CD4-positive, alpha-beta T cell treated with Interleukin-6 for 4 hours (primary cell): ENCODE measurements at places on chromosomes 1 and 21.
A peak's percentile ranks its signal among the peaks of the same experiment; 100 is the strongest.

- no peak for DNase-seq
Observed at GRCh38 chr1:53165408-53165961, 23.0 kb upstream of the SLC1A7 start.

- DNase-seq = no peak
Observed at GRCh38 chr1:11151826-11152612, 37.1 kb upstream of the ANGPTL7 start.

- no peak for DNase-seq
Observed at GRCh38 chr21:28518630-28519029, 474.0 kb downstream of the LTN1 start.

GRCh38 chr1:81554108-81554507, 246.6 kb upstream of the ADGRL2 start:
- DNase-seq = no peak

DNA sequence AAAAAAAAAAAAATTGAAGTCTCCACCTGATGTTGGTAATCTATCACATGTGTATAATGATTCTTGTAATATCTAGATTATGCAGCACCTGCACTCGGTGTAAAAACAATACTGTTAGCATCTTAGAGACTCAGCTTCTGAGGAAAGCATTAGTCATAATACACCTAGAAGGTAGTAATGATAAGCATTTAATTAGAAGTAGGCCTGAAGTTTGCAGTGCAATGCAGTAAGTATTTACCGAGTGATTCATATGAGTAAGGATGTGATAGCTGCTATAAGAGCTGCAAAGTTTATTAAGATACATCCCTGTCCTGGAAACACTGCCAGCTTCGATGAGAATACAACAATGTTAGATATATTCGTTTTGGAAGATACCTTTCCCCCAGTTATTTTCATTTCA, 196.4 kb downstream of the GREM2 start:
- no peak for DNase-seq

DNA sequence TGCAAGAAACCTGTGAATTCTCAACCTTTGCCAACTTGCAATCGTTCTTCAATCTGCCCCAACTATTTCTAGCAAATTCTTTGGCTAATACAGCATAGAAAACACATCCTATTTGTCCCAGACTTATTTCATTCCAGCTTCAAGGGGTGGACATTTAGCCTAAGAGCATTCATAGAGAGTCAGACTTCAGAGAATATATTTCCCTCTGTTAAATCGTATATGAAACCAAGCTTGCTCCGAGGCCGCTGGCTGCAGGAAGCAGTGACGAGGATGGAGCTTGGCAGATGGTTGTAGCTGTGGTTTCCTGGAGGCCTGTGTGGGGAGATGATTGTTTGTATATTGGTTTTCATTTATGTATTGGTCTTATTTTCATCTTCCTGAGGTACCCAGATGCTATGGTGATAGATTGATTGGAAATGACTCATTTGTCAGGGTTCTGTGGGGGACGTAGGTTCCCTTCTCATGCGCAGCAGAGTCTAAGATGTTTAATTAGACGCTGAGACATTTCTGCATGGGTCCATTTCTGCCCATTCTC, 26.1 kb downstream of the MAN1C1 start:
- peak; percentile 80 for DNase-seq

- DNase-seq = no peak
Observed at GRCh38 chr1:180136968-180137356, 17.7 kb upstream of the QSOX1 start.

- no peak for DNase-seq
Observed at GRCh38 chr1:45379524-45379923, 39.3 kb upstream of the MUTYH start.

- DNase-seq = no peak
Observed at GRCh38 chr1:202117898-202118371, 4.8 kb upstream of the GPR37L1 start.

- no peak for DNase-seq
Observed at GRCh38 chr1:18123467-18123992, 15.9 kb downstream of the IGSF21 start.

- no peak for DNase-seq
Observed at GRCh38 chr1:191034132-191034531, 556.5 kb upstream of the BRINP3 start.

- DNase-seq = no peak
Observed at GRCh38 chr1:88141499-88142074, 542.5 kb upstream of the PKN2 start.

DNA sequence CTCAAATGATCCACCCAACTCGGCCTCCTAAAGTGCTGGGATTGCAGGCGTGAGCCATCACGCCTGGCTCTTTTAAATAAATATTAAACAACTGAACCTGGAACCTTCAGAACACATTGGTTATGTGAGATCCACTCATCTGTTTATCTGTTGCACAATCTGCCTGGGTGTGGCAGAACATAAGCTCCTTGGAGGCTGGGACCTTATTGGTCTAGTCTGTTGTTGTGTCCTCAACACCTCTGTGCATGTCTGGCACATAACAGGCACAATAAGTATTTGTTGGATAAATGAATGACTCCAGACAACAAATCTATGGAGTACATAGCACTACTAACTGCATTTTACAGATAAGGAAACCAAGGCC, 4.1 kb upstream of the NBL1 start:
- DNase-seq = no peak

DNA sequence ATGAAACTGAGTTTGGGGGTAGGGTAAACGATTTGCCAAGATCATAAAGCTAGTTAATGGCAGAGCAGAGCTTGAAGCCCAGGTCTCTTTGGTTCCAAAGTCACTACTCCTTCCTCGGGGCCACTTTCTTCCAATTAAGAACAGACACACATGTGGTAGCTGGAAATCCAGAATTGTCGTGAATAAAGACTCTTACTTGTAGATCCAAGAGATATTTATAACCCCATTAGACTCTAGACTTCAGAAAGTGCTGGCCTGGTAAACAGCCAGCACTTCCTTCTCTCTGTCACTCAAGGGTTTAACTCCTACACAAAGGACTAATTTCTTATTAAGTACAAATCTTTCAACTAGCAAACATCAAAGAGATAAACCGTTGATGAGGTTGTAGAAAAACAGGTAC, 2.7 kb downstream of the FAM163A start:
- no peak for DNase-seq

DNA sequence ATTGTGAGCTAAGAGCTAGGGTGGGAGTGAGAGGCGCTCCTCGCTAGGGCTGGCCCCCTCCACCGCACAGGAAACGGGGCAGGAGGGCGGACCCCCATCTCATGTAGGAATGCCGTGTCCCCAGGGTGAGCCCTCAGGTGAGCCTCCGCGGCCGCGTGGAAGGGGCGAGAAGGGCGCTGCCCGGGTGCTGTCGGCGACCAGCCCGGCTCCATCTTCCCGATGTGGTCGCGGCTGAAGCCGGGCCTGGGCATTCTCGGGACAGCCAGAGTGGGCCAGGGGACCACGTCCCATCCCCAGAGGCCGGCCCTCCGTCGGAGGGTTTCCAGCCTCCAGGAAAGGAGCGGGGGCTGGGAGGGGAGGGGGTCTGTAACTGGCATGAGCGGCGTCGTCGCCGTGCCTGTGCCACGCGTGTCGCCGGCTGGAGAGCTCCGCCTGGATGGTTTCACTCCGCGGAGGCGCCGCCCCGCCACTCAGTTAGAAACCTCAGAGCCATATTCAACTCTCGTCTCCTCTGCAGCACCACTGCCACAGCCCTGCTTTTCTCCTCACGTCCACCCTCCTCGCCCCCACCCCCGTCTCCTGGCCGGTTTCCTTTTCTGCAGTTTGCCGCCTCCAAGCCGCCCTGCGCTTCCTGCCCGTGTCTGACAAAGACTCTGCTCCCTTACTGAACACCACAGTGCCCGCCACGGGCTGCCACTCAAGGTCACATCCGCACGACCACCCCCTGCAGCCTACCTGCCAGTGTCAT, at the start of gene TMEM269:
Gene TMEM269 (plus strand): TSS at position 46 of the 748 bp plus-strand sequence. CDS start 4,903 bp downstream, outside the sequence.
- DNase-seq = peak; percentile 69

DNA sequence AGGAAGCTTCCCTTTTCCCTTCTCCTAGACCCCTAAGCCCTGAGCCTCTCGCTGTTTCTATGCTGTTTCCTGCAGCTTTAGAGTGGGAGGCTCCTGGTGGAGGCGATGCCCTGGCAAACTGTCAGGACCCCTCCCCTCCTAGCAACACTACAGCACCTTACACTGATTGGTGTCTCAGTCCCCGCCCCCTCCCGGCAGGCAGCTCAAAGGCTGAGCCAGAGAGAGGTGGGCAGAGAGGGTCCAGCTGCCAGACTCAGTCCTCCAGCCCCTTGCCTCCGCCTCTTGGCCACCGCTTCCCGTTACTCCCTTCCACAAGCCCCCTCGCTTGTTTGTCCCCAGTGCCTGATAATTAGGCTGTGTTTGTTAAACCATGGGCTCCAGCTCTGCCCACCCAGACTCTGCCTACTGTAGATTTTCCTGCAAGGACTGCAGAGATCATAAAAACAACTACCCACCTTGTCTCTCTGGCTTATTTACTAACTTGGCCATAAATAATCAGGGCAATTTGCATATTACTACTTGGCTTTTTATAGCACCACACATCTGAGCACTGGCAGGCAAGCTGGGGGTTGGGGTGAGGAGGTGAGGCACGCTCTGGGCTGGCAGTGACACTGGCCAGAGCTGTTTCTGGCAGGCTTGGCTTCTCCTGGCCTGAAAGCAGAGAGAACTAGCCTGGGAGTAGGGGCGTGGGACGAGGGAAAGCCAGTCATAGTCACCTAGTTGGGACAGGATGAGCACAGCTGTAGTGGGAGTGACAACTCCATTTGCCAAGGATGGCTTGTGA, 107.5 kb downstream of the CSMD2 start:
- no peak for DNase-seq

GRCh38 chr1:21012937-21013336, 163.8 kb downstream of the EIF4G3 start:
- no peak for DNase-seq

GRCh38 chr1:57615956-57616355, 192.1 kb upstream of the DAB1 start:
- DNase-seq = no peak

DNA sequence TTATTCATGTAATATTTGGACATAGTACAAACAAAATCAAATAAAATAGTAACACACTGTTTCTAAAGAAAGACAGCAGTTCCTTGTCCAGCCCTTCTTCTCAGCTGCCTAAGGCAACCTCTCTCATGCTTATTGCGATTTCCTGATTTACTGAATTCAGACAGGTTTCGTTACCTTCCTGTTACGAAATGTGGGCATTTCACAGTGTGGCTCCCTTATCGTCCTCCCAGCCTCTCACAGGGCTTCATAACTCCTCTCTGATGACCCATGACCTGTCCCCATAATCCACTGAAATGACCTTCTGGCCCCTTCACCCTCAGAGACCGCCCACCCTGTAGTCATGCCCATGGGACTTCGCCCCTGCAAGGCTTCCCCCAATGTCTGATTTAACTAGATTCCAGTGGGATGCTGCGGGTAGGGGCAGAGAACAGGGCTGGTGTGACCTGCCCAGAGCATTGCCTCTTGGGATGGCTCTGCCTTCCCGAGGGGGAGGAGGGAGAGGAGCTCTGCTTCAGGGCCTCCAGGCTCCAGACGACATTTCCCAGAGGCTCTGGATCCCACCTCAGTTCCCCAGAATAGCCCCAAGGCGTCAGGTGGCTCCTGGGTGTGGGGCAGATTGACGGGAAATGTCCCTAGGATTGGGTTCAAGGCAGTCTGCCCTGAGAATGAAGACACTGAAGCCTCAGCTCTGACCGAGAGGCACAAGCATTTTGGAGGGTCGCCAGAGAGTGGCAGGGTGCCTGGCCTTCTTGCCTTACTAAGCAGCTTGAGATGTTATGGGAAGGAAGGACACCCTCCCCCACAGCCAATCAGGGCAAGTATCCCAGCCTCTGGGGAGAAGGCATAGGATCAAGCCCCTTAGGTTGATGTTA, 20.6 kb downstream of the PADI2 start:
- no peak for DNase-seq

GRCh38 chr1:156833603-156834002, 17.0 kb upstream of the SH2D2A start:
- no peak for DNase-seq

DNA sequence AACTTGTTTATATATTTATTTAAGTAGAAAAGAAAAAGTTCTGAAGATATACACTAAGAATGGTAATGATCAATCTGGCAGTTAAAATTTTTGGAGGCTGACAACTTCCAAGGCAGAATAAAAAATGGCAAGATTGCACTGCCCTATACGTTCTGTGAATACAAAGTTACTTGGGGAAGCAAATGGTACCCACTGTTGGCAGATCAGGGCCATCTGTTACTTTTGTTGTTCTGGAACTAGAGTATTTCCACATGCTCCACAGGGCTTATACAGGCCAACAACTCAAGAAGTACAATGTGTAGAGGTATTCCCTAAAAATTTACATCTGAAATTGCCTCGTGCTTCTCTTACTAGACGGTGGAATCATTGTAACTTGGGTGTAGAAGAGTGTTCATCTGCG, 53.2 kb downstream of the AHCTF1 start:
- DNase-seq = no peak

- DNase-seq = no peak
Observed at GRCh38 chr1:17045634-17046333, 8.0 kb downstream of the SDHB start.

GRCh38 chr1:74570797-74571492, 58.5 kb upstream of the LRRC53 start:
- no peak for DNase-seq

- no peak for DNase-seq
Observed at GRCh38 chr1:235054466-235054865, 74.2 kb downstream of the TOMM20 start.

DNA sequence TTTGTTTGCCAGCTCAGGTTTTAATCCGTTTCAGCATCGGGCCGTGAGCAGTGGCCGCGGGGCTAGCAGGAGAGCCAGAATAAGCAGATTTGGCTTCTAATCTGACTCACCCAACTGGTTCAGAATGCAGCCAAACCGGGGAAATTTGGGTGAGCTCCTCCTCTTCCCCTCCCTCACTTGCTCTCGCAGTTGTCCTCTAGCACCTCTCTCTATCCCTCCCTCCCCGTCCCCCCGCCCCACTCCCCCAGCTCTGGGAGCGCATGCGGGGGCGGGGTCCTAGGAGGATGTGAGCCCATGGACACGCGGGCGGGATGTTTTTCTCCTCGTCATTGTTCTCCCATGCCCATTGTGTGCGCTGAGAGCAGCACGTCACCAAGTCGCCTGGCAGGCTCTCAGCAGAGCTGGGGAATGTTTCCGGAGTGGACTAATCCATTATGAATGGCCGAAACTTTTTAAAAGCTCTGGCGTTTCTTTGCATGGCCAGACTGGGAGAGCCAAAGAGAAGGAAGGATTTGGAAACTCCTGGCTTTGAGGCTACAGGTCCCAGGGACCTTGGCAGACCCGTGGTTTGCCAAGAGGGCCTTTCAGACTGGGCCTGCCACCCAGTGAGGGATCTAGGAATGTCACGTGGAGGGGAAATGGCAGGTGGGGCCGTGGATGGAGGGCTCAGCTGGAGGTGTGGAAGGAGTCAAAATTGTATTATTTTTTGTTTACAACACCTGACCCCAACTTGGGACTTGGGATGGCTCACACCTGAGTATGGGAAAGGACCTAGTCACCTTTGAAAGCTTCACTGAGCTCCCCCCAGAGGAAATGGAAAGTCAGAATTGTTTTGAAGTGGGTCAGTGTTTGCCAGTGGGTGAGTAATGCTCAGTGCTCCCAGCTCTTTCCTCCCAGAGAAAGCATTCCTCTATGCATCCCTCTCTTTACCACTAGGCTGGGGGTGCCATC, 39.2 kb downstream of the CDK18 start:
- peak; percentile 17 for DNase-seq
